ENCODE measurements at places on chromosomes 5 and 9. TPM values are rescaled to one million over a fixed set of nuclear protein-coding genes. Genes with fewer than 3 reads are reported as not detected.

The IFNA2 gene
- not detected for total RNA-seq

- no peaks in the 10 kb centered on the region for H3K36me3 ChIP-seq
- DNase-seq, result no peak
- no peak overlapping the region for H3K4me3 ChIP-seq
- no peak overlapping the region for H3K27ac ChIP-seq
Observed at GRCh38 chr9:130331573-130331972, 66.0 kb downstream of the HMCN2 start.

- H3K4me1 ChIP-seq, result no peaks in the 10 kb centered on the region
- DNase-seq, result no peak
- no peaks in the 10 kb centered on the region for H3K27me3 ChIP-seq
- no peak overlapping the region for H3K4me3 ChIP-seq
Observed at GRCh38 chr5:68771732-68772131, 322.1 kb upstream of the SLC30A5 start.

DNA sequence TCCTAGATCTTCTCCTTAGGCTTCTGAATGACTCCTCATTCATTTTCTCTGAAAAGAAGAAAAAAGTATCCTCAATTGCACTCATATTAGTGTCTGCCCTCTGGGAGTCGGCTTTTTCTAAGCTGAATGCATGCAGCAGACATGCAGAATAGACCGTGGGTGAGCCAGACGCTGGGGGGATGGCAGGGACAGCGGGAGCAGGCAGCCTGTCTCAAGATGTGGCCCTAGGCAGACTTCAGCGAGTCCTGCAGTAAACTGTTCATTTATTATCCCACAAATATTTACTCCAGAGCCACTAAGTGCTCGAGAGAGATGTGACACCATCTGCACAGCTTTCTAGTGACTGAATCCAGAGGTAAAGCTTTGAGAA, 164.9 kb upstream of the RAI14 start:
- H3K27ac ChIP-seq, result no peak overlapping the region
- H3K4me1 ChIP-seq, result peaks cover 18% of the 10 kb centered on the region
- no peak for DNase-seq
- H3K27me3 ChIP-seq, result no peaks in the 10 kb centered on the region
- H3K36me3 ChIP-seq, result no peaks in the 10 kb centered on the region
- H3K4me3 ChIP-seq, result no peak overlapping the region

The MOB3B gene
- total RNA-seq, result 17.6 TPM

DNA sequence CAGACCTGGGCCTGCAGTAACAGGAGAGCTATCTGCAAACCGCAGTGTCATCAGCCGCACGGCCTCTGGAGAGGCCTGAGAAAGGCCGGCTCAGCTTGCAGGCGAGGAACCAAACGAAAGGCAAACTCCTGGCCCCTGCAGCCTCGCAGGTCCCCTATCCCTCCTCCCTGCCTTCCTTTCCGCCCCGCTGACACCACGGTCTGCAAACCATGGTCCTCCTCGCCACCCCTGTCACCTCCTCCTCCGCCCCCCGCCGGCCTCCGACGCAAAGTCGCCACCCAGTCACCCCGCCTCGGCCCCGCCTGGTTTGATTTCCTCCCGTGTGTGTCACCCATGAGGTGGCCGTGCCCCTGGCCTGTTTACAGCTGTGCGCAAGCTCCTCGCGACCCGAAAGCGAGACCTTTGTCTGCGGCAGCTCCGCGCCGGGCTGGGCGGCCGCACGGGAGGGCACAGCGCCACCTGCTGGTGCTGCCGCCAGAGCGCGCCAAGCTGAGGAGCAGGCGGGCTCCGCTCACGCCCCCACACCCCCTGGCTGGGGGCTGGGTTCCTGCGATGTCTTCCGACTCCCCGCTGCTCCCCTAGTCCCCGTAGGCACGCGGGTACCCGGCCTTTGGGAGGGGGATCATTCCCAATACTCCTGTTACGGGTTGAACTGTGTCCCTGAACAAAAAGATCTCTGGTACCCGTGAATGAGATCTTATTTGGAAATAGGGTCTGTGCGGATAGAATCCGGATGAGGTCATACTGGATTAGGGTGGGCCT, 19.4 kb downstream of the GBGT1 start:
- H3K27ac ChIP-seq, result peak overlapping the region; percentile 56
- H3K36me3 ChIP-seq, result no peaks in the 10 kb centered on the region
- H3K4me1 ChIP-seq, result peaks cover 30% of the 10 kb centered on the region
- H3K27me3 ChIP-seq, result no peaks in the 10 kb centered on the region
- H3K4me3 ChIP-seq, result no peak overlapping the region

- H3K4me1 ChIP-seq, result no peaks in the 10 kb centered on the region
Observed at GRCh38 chr9:73259086-73259696, 107.5 kb downstream of the ANXA1 start.

GRCh38 chr5:34005681-34006080, 2.2 kb downstream of the AMACR start:
- no peaks in the 10 kb centered on the region for H3K36me3 ChIP-seq
- H3K27me3 ChIP-seq, result no peaks in the 10 kb centered on the region
- no peak overlapping the region for H3K4me3 ChIP-seq
- DNase-seq, result no peak

DNA sequence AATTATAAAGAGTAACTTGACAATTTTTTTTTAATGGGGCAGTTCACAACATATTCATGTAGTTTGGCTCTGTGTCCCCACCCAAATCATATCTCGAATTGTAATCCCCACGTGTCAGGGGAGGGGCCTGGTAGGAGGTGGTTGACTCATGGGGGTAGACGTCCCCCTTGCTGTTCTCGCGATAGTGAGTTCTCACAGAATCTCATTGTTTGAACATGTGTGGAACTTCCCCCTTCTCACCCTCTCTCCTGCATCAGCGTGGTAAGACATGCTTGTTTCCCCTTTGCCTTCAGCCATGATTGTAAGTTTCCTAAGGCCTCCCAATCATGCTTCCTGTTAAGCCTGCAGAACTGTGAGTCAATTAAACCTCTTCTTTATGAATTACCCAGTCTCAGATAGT, 40.7 kb downstream of the FBXW11 start:
- no peaks in the 10 kb centered on the region for H3K27me3 ChIP-seq
- H3K4me3 ChIP-seq, result no peak overlapping the region
- H3K27ac ChIP-seq, result no peak overlapping the region
- peaks cover 17% of the 10 kb centered on the region for H3K4me1 ChIP-seq

The SLC36A2 gene
- not detected for total RNA-seq

The NUTM2F gene
- not detected for total RNA-seq

The CCNJL gene
- total RNA-seq, result 6.3 TPM

The OSTF1 gene
- 36.6 TPM for total RNA-seq

DNA sequence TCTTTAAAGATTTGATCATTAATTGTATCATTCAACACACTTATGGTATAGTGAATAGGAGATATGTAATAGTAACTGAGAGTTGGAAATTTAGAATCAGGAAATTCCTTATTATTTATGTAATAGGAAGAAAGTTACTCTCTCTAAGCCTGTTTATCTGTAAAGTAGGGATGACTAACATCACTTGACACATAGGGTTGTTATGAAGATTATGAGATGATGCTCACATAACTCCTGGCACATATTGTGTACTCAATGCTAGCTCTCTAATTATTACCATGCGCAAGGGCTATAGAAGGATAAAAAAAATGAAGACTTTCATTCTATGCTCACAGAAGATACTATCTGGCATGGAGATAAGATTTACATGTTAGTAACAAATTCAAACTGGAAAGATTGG, 149.9 kb downstream of the ISOC1 start:
- no peaks in the 10 kb centered on the region for H3K27me3 ChIP-seq
- H3K4me3 ChIP-seq, result no peak overlapping the region
- no peak overlapping the region for H3K27ac ChIP-seq
- no peaks in the 10 kb centered on the region for H3K4me1 ChIP-seq

GRCh38 chr5:181190711-181191525, 14.1 kb downstream of the TRIM7 start:
- DNase-seq, result peak; percentile 54
- H3K4me1 ChIP-seq, result peaks cover 4% of the 10 kb centered on the region
- H3K27ac ChIP-seq, result peak overlapping the region; percentile 57
- peak overlapping the region; percentile 77 for H3K4me3 ChIP-seq

GRCh38 chr5:142548739-142549275, 137.1 kb downstream of the FGF1 start:
- H3K27me3 ChIP-seq, result no peaks in the 10 kb centered on the region
- H3K4me3 ChIP-seq, result no peak overlapping the region
- H3K4me1 ChIP-seq, result no peaks in the 10 kb centered on the region

The SEMA5A gene
- 8.4 TPM for total RNA-seq

The SUSD3 gene
- total RNA-seq, result 5.1 TPM

GRCh38 chr5:53871050-53871449, 310.6 kb downstream of the NDUFS4 start:
- no peak overlapping the region for H3K27ac ChIP-seq
- H3K27me3 ChIP-seq, result no peaks in the 10 kb centered on the region
- H3K36me3 ChIP-seq, result no peaks in the 10 kb centered on the region

GRCh38 chr5:1127959-1128785, 16.3 kb upstream of the SLC12A7 start:
- H3K36me3 ChIP-seq, result no peaks in the 10 kb centered on the region
- H3K4me3 ChIP-seq, result no peak overlapping the region
- H3K27me3 ChIP-seq, result no peaks in the 10 kb centered on the region
- peak; percentile 58 for DNase-seq
- peak overlapping the region; percentile 77 for H3K27ac ChIP-seq
- peaks cover 38% of the 10 kb centered on the region for H3K4me1 ChIP-seq
